ENCODE measurements at places on chromosomes 7 and 10.

GRCh38 chr7:66330961-66331360, 125.8 kb downstream of the TPST1 start:
- no peak for DNase-seq

DNA sequence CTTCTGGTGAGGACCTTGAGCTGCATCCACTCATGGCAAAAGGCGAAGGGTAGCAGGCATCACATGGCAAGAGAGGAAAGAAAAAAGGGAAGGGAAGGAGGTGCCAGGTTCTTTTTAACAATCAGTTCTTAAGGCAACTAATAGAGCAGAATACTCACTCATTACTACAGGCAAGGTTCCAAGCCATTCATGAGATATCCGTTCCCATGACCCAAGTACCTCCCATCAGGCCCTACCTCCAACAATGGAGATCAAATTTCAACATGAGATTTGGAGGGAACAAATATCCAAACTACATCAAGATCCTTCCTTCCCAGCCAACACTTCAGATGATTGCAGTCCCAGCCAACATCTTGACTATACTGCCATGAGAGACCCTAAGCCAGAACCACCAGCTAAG, 38.9 kb upstream of the YAE1 start:
- DNase-seq = no peak

DNA sequence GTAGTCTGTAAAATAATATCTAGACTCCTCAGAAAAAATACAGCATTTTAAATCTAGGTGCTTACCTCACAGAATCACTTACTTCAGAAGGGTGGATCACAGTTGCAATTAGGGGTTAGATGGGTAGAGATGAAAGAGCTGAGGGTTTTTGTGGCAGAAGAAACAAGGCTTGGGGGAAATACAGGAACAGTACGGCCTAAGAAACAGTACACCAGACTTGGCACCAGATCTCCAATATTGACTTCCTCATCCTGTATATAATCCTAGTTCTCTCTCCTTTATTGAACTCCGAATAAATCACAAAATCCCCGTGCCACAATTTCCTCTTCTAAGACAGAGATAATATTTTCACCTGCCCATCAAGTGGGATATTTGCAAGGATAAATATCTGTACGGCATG, 14.3 kb downstream of the CEP41 start:
- DNase-seq = no peak

DNA sequence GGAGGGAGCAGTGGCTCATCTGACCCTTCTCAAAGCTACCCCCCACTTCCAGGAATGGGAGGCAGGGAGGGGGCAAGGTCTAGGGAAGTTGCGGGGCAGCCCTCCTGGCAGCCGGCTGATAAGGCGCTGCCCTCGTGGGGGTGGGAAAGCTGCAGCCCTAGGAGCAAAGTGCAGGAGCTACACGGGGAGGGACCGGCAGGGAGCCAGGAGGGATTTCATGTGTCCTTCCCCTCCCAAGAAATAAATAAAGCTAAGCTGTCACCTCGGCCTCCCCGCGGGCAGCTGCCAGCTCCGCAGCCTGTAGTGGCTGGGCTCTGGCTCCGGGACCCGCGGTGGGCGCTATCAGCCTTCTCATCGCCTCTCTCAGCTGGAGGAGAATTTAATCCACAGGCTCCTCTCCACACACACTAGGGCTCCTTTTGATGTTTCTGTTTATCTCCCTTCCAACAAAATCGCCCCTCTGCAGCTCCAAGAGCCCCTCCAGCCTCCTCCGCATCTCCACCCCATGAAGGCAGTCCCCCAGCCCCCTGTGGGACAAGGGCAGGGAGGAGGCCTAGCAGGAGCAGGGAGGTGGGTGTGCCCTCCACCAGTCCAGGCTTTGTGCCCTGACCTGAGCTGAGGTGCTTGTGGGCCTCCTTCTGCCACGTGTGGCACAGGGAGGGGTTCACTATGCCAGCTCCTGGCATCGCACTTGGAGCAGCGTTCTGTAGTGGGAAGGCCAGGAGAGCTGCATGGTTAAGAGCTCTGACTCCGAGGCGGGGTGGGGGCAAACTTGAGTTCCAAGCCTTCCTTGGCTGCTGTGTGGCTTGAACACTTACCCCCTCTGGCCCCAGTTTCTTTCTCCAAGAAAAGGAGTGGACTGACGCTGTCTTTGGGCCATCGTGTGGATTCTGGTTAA, 80.5 kb downstream of the C10orf105 start:
- DNase-seq = no peak

DNA sequence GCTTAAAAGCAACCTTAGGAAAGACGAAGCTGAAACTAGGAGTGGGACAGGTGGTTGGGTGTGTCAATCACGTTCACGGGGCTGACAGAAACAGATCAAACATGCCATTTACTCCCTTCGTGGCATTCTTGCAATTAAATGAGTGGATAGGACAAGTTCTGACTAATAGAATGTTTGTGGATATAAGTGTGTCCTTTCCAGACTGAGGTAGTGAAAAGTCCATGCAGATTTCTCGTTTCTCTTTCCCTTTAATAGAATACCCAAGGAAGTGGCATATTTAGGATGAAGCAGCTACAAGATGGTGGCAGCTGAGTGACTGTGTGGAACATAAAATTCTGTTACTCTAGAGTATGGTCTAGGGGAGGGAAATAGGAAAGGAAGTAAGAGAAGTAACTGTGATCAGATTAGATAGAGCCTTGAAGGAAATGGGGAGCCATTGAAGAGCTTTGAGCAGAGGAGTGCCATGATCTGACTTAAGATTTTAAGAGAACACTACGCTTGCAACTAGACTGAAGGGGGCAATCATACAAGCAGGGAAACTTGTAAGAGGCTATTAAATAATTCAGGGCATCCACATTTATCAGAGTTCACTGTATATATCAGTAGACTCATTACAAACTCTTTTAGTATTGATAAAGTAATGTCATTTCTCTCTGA, 46.3 kb upstream of the HYAL4 start:
- DNase-seq = no peak

DNA sequence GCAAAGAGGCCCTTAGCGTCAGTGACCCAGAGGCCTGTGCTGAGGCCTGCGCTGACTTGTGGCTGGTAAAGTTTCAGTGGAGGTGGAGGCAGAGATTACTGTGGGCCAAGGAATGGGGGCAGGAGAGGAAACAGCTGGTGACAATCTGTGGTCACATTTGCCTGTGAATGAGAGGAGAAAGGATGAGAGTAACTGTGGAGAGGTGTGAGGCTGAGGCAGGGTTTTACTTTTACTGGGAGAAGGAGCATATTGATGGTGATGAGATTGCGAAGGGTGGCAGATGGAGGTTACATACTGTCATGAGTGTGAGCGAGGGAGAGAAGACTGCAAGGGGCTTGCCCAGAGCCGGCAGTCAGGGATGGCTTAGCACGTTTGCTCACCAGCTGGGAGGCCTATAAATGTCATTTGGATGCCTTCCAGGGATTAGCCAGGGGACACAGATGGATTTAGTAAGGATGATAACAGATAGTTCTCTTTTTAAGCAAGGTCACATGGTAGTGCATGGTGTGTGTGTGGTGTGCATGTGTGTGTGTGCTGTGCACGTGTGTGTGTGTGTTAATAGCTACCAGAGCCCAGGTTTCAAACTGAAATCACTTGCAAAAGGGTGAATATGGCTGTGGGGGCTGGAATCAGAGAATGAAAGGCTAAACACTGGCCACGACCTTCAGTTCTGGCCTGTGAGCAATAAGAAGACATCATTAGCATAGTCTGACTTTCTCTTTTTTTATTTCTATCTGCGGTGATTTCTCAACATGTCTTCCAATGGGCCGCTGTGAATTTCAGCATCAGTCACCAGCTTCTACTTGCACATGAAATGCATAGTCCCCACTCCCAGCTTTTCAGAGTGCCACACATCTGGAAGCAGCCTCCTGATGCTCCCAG, 291.5 kb upstream of the ZNF32 start:
- DNase-seq = no peak

DNA sequence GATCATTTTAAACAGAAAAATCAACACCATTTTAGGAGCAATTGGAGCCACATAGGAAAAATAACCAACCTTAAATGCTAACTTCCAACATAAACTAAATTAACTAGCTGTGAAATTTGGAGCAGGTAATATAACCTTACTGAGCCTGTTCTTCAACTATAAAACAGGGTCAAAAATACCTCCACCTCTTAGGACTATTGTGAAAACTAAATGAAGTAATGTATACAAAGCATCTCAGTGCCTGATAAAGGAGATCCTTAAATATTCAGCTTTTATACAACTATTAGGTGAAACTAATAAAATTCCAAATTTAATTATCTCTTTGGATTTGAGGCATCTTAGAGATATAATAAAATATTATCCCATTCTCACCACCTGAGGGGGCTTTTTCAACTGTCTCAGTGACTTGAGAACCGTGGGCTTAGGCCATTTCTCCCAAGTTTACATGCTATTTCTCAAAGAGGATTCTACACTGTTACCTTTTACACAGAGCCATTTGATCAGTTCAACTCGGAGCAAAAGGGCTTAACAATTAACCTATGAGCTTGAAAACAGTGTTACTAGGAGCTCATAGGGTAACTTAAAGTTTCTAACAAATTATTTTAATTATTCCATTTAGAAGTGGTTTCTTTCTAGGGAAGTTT, 165.0 kb upstream of the ASAH2 start:
- no peak for DNase-seq
